ENCODE measurements at places on chromosomes 2 and 18. TPM values are rescaled to one million over a fixed set of nuclear protein-coding genes. Genes with fewer than 3 reads are reported as not detected.

DNA sequence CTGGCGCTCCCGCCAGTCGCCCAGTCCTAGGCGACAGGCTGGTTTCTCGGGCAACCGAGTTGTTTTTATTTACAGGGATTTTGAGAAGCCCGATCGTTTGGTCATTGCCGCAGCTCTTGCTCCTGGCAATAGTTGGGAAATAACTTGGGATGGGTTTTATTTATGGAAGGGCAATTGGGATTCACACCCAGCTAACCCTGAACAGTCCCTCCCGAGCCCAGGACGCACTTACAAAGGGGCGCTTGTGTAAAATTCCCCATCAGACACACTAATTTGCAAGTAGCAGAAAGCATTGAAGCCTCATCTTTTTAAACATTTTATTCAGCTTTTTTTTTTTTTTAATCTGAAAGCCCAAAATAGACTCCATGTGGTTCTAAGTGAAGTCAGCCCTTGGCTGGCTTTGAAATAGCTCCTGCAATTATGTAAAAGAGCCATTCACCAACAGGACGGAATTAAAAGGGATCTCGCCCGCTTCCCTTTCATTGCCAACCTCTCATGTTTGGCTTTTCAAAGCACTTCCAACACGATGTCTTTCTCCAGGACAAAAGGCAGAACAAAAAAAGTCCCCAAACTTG lies 3.6 kb upstream of the GBX2 start:
- DNase-seq, result no peak

DNA sequence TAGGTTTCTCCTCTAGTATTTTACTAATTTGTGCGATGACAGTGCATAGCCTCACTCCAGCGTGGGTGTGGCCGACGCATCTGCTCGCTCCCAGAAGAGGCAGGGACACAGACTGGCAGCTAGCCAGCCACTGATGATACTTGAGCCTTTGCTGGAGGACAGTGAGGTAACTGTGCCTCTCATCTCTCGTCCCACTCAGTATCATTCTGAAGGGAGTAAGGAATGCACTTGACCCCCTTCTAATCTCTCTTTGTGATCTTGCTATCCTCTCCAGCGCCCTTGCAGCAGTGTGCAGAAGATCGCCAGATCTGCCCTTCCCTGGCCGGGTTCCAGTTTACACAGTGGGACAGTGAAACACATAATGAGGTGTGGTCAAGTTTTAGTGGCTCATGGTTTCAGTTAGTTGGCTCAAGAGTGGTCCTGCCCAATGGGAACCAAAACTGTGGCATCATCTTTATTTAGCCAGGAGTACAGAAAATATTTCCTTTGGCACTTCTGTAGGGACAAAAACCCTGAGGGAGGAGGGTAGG lies 17.5 kb downstream of the NCAPH start:
- DNase-seq, result no peak

YIPF4 gene
- 73.3 TPM for polyA plus RNA-seq

DNA sequence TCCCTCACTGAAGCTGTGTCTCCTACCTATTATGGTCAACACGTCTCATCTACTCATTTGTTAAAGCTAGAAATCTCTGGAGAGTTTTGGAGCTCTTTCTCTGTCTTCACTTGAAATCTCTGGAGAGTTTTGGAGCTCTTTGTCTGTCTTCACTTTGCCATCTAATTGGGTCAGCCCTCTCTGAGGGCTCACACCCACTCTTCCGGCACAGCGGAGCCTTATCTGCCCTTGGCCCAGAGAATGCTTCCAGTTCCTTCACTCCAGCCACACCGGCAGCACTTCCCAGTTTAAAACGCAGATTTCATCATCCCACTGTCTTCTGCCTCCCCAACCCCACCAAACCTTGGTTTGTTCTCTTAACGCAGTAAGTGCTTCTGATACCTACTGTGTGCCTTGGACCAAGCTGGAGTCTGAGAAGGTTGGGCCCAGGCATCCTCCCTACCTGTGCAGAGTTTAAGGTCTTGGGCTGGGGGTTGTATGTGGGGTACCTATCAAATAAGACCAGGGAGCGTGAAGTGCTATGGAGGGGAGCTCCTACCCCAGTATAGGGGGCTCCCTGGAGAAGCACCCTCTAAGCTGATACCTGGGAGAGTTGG lies 5.0 kb downstream of the HPCAL1 start:
- DNase-seq, result no peak

HTR2B gene
- polyA plus RNA-seq, result 16.5 TPM

MYO5B gene
- polyA plus RNA-seq, result 26.4 TPM

- no peak for DNase-seq
These were observed 10.0 kb downstream of the PHOSPHO2 start for GRCh38 chr2:169704160-169704708.

FHOD3 gene
- polyA plus RNA-seq, result 41.4 TPM

DNA sequence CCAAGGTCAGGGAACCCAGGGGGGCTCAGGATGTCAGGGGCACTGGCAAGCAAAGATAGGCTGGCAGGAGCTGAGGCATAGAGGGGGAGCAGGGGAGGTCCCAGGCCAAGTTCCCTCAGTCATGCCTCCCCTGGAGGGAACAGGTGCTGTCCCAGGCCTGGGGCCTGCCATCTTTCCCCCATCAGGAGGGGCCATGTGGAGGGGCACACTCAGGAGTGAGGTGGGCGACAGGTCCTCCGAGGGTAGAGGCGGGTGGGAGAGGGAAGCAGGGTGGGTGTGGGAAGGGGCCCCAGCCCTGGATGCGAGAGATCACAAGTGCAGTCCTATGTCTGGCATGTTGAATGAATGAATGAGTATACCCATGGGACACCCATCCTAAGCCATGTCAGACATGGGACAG lies 127.7 kb upstream of the GLI2 start:
- DNase-seq, result no peak

IL1F10 gene
- not detected for polyA plus RNA-seq

GRCh38 chr18:28063271-28063761 lies 113.6 kb downstream of the CDH2 start:
- no peak for DNase-seq

DNA sequence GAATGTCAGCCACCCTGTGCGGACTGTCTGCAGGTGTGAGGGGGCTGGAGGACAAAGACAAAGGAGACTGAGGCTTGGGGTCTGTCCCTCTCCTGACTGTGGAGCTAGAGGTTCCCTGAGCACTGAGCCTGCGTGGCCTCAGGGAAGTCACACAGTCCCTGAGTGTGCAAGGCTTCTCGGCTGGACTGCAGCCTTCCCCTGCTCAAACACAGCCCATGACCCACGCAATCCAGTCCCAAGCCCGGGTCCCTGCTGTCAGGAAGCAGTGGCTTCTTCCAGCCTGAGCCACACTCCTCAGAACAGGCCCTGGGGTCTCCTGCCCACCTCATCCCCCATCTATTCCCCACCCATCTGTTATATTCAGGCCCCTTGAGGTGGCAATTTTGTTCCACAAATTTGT lies 2.7 kb downstream of the ASTL start:
- DNase-seq, result no peak

DNA sequence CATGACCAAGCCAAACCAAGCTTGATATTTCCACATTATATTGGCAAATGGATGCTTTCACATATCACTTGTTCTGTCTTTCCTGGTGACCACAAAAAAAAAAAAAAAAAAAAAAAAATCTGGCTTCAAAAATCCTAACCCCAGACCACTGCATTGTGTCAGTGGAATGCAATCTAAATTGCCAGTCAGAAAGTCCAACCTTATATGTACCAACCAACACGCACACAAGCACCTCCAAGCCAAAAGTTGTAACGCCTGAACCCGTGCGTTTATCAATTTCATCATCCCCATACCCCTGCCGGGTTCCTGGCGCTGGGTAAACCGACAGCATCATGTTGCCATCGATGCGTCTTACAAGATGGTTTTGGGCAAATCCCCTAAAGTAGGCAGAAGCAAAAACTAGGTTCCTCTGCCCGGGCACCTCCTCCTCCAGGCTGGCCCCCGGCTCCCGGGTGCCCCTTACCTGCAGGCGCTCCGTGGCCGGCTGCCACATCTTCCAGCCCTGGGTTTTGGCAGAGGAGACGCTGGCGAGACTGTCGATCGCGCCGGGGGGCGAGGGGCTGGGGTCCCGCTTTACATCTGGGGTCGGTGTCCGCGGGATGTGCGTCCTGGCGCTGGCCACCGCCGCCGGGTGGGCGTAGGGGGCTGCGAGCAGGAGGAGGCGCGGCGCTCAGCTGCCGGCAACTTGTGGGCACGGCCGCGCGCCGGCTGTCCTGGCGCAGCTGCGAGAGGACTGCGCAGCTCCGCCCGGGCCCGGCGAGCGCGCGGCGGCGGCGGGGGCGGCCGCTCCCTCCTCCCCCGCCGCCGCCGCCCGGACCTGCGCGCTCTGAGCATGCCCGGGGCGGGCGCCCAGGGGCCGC lies at the start of gene PID1:
Gene PID1 (minus strand): TSS at position 737 of the 860 bp plus-strand sequence. CDS start 244 bp downstream, at position 493.
- DNase-seq, result no peak

LYG2 gene
- polyA plus RNA-seq, result 0.19 TPM

WBP1 gene
- 94.9 TPM for polyA plus RNA-seq

ZNF804A gene
- 2.0 TPM for polyA plus RNA-seq

DNA sequence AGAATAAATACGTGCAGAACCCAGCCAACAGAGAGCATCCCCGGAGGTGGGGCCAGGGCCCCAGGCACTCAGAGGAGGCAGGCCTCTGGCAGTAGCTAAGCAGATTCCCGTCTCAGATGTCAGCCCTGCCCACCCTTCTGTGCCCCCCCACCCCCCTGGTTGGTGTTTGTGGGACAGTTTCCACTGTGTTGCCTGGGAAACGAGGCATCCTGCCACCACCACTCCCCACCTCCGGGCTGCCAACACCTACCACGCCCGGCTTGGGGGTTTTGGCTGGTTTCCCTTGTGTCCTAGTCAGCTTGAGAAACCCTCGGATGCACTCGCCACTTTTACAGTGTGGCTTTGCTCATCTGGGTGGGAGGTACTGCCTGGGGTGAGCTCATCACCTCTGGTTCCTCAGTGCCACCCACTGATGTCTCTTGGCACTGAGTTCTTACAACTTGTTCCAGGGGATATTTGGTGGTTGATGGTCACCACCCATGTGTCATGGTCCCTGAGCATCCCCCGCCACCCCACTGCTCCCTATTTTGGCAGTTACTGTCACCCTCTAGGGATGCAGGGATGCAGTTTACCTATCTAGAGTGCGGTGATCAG lies 72.4 kb upstream of the YWHAQ start:
- DNase-seq, result no peak

ATP5MC3 gene
- polyA plus RNA-seq, result 317 TPM

- no peak for DNase-seq
These were observed 191.1 kb upstream of the ALKAL2 start for GRCh38 chr2:479031-479430.

METTL5 gene
- polyA plus RNA-seq, result 50.6 TPM

DNA sequence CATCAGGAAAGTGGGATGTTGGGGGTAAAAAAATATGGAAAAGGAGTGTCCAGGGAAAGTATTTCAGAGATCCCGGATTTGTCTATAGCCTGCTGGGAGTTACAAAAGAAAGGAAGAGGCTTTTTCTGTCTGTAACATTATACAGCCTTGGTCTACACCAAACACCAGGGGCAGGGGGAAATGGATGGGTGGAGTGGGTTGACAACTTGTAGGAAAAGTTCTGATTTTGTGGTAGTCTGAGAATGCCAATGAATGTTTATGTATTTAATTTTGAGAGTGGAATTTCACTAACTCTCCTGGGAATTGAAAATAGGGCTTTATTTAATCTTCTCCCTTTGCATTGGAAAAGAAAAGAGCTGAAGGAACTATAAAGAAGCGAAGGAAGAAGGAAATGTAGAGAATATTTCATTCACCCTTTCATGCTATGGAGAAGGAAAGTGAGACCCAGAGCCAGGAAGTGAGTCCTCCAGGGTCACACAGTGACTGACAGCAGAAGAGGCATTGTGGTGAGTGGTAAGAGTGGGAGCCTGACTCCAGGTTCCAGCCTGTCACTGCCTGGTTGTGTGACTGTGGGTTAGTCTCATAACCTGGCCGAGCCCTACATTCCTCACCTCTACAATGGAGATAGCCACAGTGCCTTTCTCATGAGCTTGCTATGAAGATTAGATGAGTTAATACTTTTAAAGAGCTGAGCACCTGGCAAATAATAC lies 346.3 kb upstream of the TNP1 start:
- DNase-seq, result no peak

GKN1 gene
- polyA plus RNA-seq, result not detected

DNA sequence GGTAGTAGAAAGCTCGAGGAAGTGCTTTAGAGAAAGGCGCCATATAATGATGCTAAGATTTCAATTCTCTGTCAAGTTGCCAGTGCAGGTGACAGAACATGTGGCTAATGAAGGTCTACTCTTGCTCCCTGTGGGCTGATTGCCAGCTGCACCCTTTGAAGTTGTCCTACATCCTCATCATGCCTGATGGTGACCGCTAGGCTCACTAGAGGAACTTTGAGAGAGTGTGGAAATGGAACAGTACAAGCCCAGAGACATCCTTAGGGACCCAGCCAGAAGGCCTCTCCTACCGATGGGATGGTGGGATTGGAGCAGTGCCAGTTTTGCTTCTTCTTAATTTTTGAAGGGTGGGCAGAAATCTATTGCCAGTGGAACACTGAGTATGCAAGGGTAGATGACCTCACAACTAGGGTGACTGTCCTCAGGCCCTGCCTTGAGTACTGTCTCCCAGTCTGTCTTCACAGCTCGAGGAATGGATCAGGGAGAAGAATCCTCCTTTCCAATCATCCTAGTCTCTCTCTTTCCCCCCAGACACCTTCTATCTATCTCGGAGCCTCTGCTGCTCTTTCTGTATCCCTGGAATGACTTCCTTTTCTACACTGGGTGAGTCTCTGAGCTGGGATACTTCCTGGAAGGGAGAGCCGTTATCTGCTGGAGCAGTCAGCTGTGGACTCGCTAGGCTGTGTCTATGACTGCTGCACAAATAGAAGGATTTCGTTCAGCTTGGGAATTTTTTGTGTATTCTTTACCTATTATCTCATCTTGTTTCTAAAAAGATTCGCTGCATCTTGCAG lies 33.5 kb downstream of the LGALSL start:
- no peak for DNase-seq

SULT1C2 gene
- polyA plus RNA-seq, result 62.5 TPM

All from right renal pelvis (tissue), 4 donors.